Forelimb muscle (tissue), 1 donor: ENCODE measurements at places on chromosomes 7 and 10.

GRCh38 chr10:79397575-79398303 is 47.7 kb downstream of the ZCCHC24 start:
- DNase-seq = no peak

GRCh38 chr7:73880755-73881328 is 19.9 kb downstream of the TMEM270 start:
- DNase-seq = no peak

DNA sequence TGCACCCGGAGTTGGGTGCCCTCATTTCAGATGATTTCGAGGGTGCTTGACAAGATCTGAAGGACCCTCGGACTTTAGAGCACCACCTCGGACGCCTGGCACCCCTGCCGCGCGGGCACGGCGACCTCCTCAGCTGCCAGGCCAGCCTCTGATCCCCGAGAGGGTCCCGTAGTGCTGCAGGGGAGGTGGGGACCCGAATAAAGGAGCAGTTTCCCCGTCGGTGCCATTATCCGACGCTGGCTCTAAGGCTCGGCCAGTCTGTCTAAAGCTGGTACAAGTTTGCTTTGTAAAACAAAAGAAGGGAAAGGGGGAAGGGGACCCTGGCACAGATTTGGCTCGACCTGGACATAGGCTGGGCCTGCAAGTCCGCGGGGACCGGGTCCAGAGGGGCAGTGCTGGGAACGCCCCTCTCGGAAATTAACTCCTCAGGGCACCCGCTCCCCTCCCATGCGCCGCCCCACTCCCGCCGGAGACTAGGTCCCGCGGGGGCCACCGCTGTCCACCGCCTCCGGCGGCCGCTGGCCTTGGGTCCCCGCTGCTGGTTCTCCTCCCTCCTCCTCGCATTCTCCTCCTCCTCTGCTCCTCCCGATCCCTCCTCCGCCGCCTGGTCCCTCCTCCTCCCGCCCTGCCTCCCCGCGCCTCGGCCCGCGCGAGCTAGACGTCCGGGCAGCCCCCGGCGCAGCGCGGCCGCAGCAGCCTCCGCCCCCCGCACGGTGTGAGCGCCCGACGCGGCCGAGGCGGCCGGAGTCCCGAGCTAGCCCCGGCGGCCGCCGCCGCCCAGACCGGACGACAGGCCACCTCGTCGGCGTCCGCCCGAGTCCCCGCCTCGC is at the start of gene EGFR:
TSS of gene EGFR (plus strand) at position 657 of the 830 bp plus-strand sequence. CDS start 261 bp downstream, outside the sequence.
- peak; percentile 51 for DNase-seq

DNA sequence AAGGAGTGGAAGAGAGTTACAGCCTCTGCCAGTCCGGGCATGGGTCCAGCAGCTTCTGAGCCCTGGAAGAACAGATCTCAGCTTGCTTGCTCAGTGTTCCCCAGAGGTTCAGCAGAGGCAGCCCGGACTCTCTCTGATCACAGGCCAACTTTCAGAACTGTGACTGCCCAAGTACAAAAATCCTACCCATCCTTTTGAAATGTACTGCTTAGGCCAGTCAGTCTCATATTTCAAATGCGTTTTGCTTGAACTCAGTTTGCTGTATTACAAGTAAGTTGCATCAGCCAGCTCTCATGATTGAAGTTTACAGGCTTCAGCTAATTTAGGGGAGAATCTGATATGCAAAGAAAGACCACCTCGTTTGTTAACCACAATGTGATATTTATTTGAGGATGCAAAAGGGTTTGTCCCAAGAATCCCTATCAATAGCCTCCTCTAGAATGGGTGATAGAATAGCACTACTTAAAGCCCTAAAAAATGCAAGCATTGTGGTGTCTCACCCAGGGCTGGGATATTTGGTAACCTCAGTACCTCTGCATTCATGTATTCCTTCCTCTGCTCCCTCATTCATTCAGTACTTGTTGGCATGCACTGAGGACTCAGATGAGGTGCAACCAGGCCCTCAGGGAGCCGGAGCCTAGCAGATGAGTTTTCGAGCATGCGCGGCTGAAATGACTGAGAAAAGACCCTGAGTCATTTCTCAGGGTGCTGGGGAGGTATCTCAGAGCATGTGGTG is 7.0 kb downstream of the AIMP2 start:
- DNase-seq = peak; percentile 17

DNA sequence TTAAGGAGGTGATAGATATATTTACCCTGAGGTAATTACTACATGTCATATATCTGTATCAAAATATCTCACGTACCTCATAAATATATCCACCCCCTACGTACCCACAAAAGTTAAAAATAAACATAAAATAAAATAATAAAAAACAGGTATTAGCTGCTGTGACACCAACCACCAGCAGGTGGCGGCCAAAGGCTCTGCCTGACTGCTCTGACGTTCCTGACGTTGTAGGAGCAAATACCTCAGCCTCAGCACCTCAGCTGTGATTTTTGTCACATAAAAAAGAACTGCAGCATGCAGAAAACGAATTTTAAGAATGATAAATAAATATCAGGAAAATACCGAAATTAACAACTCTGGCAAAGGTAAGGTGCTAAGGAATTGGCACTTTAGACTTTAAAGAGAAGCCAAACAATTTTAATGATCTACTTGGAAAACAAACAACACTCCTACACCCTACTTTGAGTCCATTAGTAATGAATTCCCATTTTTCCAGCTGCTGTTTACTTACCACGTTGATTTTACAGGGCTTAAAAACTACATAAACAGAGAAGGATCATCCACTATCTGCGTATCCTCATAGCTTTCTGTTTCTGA is 125.4 kb upstream of the TARP start:
- DNase-seq = peak; percentile 9
